Glutamatergic neuron (in vitro differentiated cells): ENCODE measurements at places on chromosomes 4 and X.
A peak's percentile ranks its signal among the peaks of the same experiment; 100 is the strongest.

DNA sequence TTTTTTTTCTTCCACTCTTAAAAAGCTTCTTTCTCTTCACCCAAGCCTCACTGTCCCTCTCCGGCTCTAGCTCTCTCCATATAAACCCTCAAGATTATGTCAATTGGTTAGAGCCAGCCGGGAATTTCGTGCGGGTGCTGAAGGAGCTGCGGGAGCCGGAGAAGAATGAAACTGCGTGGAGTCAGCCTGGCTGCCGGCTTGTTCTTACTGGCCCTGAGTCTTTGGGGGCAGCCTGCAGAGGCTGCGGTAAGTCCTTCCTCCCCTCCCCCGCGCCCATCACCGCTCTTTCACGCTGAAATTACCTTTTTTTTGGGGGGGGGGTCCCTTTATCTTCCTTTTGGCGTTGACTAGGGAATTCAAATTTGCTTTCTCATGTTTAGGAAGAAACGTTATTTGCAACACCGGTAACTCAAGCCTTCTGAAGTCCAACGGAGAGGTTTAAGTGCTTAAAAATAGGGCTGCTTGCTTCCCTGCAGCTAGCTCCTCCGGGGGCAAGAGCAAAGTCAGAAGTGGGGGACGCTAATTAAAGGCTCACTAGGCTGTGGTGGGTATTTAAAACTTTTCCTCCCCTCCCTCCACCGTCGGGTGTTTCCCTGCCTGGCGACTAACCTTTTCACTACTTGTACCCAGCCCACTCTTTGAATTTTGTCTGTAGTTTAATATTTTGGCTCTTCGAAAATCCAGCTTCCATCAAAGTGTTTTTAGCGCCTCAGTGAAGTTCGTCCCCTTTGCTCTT lies 491 bp downstream of the COL4A5 start:
- H3K27ac ChIP-seq: no peak overlapping the region
- H3K27me3 ChIP-seq: no peaks in the 10 kb centered on the region
- peaks cover 5% of the 10 kb centered on the region for H3K4me1 ChIP-seq
- peak overlapping the region; percentile 88 for H3K4me3 ChIP-seq

DNA sequence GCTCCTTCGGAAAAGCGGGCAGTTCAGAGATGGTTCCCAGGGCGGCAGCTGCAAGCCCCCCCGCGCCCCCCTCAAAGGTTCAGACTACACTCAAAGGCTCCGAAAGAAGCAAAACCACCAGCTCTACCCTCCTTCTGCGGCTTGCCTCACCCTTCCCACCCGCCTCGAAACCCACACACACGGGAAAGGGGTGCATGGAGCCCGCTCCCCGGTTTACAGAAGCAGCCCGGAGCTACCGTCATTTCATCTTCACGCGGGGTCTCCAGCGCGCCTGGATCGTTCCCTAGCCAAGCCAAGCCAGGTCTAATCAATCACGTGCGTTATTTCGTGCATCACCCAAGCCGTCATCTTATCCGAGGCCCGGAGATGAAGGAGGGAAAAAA lies 1.2 kb downstream of the NLGN4X start:
- DNase-seq: peak; percentile 31
- peak overlapping the region; percentile 84 for H3K27ac ChIP-seq
- H3K4me3 ChIP-seq: peak overlapping the region; percentile 92
- peaks cover 14% of the 10 kb centered on the region for H3K4me1 ChIP-seq
- H3K36me3 ChIP-seq: no peaks in the 10 kb centered on the region

- peaks cover 4% of the 10 kb centered on the region for H3K27me3 ChIP-seq
- peaks cover 22% of the 10 kb centered on the region for H3K4me1 ChIP-seq
- no peak for DNase-seq
- H3K4me3 ChIP-seq: no peak overlapping the region
These were observed 154.4 kb upstream of the RPL34 start for GRCh38 chr4:108465886-108466500.

- no peak overlapping the region for H3K27ac ChIP-seq
- no peak overlapping the region for H3K4me3 ChIP-seq
- no peak for DNase-seq
- no peaks in the 10 kb centered on the region for H3K4me1 ChIP-seq
These were observed 197.9 kb downstream of the ANKRD50 start for GRCh38 chr4:124514588-124514987.

- peaks cover 3% of the 10 kb centered on the region for H3K27me3 ChIP-seq
- H3K36me3 ChIP-seq: peaks cover 1% of the 10 kb centered on the region
- H3K4me1 ChIP-seq: no peaks in the 10 kb centered on the region
- H3K4me3 ChIP-seq: no peak overlapping the region
- no peak for DNase-seq
- H3K27ac ChIP-seq: no peak overlapping the region
These were observed 58.9 kb downstream of the TFDP3 start for GRCh38 chrX:133159205-133159604.

- no peaks in the 10 kb centered on the region for H3K36me3 ChIP-seq
- H3K4me3 ChIP-seq: no peak overlapping the region
- no peak for DNase-seq
- no peaks in the 10 kb centered on the region for H3K4me1 ChIP-seq
- no peaks in the 10 kb centered on the region for H3K27me3 ChIP-seq
- no peak overlapping the region for H3K27ac ChIP-seq
These were observed 220.6 kb upstream of the CPXCR1 start for GRCh38 chrX:88526385-88526784.

GRCh38 chr4:85673540-85673939 lies 198.6 kb downstream of the ARHGAP24 start:
- H3K36me3 ChIP-seq: no peaks in the 10 kb centered on the region
- DNase-seq: no peak
- no peak overlapping the region for H3K27ac ChIP-seq

GRCh38 chr4:101037938-101038413 lies 309.4 kb downstream of the PPP3CA start:
- peaks cover 6% of the 10 kb centered on the region for H3K4me1 ChIP-seq
- H3K36me3 ChIP-seq: no peaks in the 10 kb centered on the region
- no peak overlapping the region for H3K4me3 ChIP-seq
- no peak for DNase-seq
- H3K27me3 ChIP-seq: no peaks in the 10 kb centered on the region

- no peak overlapping the region for H3K27ac ChIP-seq
- no peak for DNase-seq
- no peaks in the 10 kb centered on the region for H3K4me1 ChIP-seq
- no peaks in the 10 kb centered on the region for H3K36me3 ChIP-seq
- H3K4me3 ChIP-seq: no peak overlapping the region
These were observed 39.5 kb upstream of the RELL1 start for GRCh38 chr4:37725718-37726117.
